ENCODE measurements at places on chromosomes 1 and 21. TPM values are rescaled to one million over a fixed set of nuclear protein-coding genes. Genes with fewer than 3 reads are reported as not detected.
A peak's percentile ranks its signal among the peaks of the same experiment; 100 is the strongest.

DNA sequence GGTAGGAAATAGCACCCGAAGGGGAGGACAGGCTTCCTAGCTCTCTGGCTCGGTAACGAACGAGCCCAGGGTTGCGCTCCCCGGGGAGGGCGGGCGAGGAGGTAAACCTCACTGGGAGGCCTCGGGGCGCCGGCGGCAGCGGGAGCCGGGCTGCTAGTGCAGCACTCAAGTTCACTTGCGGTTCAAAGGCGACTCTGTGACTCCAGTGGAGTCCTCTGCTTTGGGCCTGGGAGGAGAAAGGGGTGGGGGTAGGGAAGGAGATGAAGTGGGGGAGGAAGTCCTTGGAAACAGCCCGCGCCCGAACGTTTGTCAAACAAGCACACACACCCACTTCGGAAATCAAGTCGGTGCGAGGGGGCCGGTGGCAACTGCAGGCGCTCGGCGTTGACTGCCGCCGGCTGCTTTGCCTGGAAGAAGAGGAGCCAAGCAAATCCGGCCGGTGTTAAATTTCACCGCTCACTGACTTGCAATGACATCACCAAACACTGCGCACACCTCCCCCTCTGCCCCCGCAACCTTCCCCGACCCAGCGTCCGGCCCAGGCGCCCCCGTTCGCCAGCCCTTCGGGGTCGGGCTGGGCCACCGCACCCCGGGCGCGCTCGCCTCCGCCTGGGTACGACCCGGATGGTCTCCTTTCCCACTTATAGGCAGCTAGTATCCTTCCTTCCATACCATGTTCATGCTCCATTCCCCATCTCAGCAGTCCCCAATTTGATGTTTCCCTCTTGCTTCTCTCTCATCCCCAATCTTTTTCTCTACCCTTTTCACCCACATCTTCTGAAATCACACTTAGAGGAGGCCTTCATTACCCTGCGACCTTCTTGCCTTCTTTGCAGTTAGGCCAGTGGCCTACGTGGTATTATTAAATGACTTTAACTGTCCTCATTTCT lies at the start of gene COL24A1:
TSS of gene COL24A1 (minus strand) at position 207 of the 890 bp plus-strand sequence. CDS start 376 bp downstream, outside the sequence.
- H3K27me3 ChIP-seq = no peaks in the 10 kb centered on the region
- peak within 1 kb of the TSS; percentile 43 for H3K4me3 ChIP-seq
- DNase-seq = peak; percentile 61
- no peaks in the 10 kb centered on the region for H3K36me3 ChIP-seq

- H3K4me1 ChIP-seq = peaks cover 22% of the 10 kb centered on the region
- DNase-seq = no peak
- no peak overlapping the region for H3K4me3 ChIP-seq
- H3K36me3 ChIP-seq = no peaks in the 10 kb centered on the region
- no peak overlapping the region for H3K27ac ChIP-seq
Measured at GRCh38 chr21:31725202-31725839, 6.6 kb downstream of the SCAF4 start.

Gene PPFIA4
- 22.2 TPM for total RNA-seq

Gene TMEM125
- not detected for total RNA-seq

DNA sequence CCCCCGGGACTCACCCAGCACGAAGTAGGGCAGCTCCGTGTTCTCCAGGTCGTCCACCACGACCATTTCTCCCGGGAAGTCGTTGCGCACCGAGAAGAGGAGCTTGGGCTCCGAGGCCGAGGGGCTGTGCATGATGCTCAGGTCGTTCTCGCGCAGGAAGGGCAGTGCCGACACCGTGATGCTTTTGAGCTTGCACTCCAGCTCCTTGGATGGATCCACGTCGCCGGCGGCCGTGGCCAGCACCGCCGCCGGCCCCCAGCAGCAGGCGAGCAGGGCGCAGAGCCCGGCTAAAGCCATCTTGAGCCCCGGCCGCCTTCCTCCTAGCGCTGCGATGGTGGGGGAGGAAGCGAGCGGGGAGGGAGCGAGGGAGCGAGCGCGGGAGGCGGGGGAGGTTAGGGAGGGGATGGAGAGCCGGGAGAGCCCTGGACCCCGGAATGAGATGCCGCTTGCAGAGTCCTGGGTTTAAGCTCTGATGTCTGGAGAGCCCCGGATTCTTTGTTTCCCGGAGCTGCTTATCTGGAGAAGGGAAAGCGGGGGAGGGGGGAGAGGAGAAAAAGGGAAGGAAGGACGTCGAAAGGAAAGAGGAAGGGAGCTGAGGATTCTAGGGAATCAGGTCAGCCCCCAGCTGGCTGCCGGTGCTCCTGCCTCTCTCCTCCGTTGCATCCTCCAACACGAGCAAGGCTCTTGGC lies at the start of gene ASTN1:
TSS of gene ASTN1 (minus strand) at position 333 of the 689 bp plus-strand sequence. CDS start at position 297, 36 bp downstream.
- no peak within 1 kb of the TSS for H3K27ac ChIP-seq
- no peaks in the 10 kb centered on the region for H3K4me1 ChIP-seq
- no peak for DNase-seq
- peak within 1 kb of the TSS; percentile 56 for H3K4me3 ChIP-seq
- H3K27me3 ChIP-seq = peaks cover 11% of the 10 kb centered on the region

- H3K36me3 ChIP-seq = peaks cover 15% of the 10 kb centered on the region
- peak overlapping the region; percentile 79 for H3K4me3 ChIP-seq
- no peaks in the 10 kb centered on the region for H3K27me3 ChIP-seq
- H3K27ac ChIP-seq = peak overlapping the region; percentile 96
- no peaks in the 10 kb centered on the region for H3K4me1 ChIP-seq
Measured at GRCh38 chr1:100896481-100896982, 642 bp downstream of the SLC30A7 start.

DNA sequence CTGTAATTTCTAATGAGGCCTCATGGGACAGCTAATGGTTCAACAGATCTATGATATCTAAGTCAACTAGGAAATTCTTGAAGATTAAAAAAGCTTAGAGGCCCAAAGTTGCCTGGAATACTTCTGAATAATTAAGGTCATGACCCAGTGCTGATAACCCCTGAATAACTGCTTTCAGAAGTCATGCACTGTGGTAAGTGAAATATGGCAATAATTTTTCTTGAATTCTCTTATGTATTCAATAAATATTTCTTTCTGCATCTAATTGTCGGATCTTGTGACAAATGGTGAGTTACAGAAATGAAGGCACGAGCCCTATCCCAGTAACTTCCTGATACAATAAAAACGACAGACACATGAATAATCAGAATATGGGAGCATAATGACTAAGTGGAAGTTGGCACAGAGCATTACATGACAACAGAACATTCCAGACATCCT lies 219.3 kb upstream of the GREM2 start:
- H3K36me3 ChIP-seq = no peaks in the 10 kb centered on the region
- no peak overlapping the region for H3K4me3 ChIP-seq
- H3K4me1 ChIP-seq = no peaks in the 10 kb centered on the region
- H3K27ac ChIP-seq = no peak overlapping the region
- no peaks in the 10 kb centered on the region for H3K27me3 ChIP-seq

DNA sequence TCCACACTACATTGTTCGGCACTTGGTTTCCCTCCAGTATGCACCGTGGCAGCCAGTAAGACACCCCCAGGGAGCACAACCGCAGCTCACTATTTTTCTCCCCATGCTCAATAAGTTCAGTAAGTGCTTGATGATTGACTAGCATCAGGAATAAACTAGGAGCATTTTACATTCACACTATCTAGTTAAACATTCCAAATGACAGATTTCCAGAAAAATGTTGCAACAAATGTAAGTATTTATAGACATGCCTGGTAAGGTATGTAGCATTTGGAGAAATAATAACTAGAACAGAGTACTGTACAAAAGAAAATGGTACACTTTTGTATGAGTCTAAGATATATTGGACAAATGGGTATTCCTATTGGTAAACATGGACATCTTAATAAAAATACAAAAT lies 92.9 kb downstream of the SLC45A1 start:
- peaks cover 91% of the 10 kb centered on the region for H3K4me1 ChIP-seq
- no peaks in the 10 kb centered on the region for H3K27me3 ChIP-seq
- peak overlapping the region; percentile 77 for H3K27ac ChIP-seq
- no peak overlapping the region for H3K4me3 ChIP-seq

Data from ascending aorta (tissue), 2 donors.